ENCODE measurements at places on chromosomes 2 and 18.

DNA sequence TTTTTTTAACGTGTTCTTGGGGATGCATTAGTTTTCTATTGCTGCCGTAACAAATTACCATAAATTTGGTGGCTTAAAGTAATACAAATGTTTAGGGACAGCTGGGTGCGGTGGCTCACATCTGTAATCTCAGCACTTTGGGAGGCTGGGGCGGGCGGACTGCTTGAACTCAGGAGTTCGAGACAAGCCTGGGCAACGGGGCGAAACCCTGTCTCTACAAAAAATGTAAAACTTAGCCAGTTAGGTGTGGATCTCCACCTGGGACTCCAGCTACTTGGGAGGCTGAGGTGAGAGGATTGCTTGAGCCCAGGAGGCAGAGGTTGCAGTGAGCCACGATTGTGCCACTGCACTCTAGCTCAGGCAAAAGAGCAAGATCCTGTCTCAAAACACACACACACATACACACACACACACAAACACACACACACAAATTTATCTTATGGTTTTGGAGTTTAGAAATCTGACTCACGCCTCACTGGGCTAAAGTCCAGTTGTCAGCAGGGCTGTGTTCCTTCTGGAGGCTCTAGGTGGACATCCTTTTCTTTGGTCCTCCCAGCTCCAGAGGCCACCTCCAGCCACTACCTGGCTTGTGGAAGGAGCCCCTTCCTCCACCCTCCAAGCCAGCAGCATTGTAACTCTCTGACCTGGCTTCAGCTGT is 76.1 kb downstream of the SEPTIN10 start:
- DNase-seq, result no peak

GRCh38 chr2:159737917-159738296 is 25.6 kb downstream of the MARCHF7 start:
- no peak for DNase-seq

DNA sequence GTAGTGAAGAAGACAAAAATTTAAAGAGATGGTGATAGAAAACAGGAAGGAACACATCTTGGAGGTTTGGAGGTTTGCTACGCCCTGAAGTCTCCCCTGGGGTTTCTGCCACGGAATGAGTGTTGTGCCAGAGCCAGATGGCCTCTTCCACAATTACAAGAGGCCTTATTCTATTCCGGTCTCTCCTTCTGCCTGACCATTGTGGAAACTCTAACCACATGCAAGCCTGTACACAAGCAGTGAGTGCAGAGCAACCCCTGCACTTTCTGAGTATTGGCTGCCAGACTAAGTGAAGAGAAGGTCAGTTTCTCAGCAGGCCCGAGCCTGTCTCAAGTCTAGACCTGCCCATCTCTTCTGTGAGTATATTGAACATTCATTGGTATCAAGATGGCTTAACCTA is 22.7 kb upstream of the MYO1B start:
- DNase-seq, result no peak

DNA sequence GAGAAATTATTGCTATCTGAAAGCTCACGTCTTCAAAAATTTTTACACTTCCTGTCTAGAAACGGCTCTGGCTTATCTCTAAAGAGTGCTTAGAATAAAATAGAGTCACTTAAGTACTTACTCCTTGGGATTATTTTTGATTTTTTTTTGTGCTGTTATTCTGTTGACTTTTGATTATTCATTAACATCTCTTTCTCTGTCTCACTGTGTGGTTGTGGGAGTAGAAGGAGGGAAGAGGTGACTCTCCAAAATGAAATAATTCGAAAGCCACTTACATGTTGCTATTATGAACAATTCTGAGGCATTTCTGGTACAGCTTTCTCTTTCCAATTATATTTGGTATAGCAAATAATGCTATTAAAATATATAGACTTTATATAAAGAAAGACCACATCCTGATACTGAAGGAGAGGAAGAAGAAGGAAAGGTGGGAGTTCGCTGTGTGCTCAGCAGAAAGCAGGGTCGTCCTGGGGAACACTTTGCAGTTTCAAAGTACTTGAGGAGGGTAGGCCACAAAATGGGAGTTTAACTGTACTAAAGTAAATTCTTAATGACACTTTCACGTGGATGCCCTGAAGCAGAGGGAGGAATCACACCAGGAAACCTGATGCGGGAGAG is 9.6 kb upstream of the MMADHC start:
- no peak for DNase-seq

DNA sequence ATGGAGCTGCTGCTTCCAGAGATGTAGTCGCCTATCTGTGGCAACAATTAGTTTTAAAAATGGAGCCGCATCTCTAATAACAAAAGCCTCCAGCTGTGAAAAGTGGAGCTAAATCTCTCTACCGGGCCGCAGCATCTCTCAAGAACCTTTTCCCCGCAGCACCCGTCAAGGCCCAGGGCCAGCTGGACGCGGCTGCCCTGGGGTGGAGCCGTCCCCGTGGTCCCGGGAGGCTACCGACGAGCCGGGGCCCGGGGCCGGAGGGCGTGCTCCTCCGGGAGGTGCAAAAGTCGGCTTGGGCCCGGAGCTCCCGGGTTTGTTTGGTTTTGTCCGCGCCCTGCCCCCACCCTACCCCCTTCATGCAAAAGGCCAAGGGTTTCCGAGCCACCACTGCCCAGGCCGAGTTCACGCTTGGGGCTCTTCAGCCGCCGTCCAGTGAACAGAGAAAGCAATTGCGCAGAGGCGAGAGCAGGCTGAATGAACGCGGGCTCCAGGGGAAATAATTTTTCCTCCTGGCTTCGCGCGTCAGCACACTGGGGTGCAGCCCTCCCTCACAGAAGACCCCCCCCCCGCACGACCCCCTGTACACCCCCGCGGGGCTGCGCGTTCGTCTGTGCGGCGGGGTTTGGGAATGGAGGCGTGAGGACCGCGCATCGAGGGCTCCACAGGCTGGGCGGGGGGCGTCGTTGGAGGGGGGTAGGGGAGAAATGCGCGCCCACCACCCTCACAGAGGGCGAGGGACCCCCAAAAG is 557 bp upstream of the GREB1L start:
- no peak for DNase-seq

- no peak for DNase-seq
Measured at GRCh38 chr2:226475650-226476049, 324.0 kb downstream of the IRS1 start.

Measured in stimulated activated CD4-positive, alpha-beta T cell treated with anti-CD3 and anti-CD28 coated beads, TNF-alpha, amount 100 ng/mL, for 1 hour (primary cell).